ENCODE measurements at places on chromosomes 4 and X. TPM values are rescaled to one million over a fixed set of nuclear protein-coding genes. Genes with fewer than 3 reads are reported as not detected.

FHIP1A gene
- 0.22 TPM for total RNA-seq

DNA sequence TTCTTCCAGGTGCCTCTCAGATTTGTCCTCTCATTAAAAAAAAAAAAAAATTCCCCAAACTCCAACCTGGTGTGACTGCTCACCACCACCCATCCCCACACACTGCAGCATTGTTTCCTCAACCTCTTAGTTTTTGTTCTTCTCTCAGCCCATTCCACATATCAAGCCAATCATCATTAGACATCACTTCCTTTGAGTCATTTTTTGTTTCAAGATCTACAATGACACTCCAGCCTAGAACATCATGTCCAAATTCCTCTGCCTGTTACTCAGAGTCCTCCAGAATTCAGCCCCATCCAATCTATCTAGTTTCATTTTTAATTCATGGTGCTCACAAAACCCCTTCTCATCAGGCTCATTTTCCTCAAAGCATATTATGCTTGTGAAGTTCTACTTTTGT, 262.5 kb upstream of the TEX13A start:
- no peak for DNase-seq

- DNase-seq: no peak
Measured at GRCh38 chr4:83605210-83605609, 69.3 kb downstream of the GPAT3 start.

- peak; percentile 59 for DNase-seq
Measured at GRCh38 chrX:12973561-12974304, 1.2 kb upstream of the TMSB4X start.

DNA sequence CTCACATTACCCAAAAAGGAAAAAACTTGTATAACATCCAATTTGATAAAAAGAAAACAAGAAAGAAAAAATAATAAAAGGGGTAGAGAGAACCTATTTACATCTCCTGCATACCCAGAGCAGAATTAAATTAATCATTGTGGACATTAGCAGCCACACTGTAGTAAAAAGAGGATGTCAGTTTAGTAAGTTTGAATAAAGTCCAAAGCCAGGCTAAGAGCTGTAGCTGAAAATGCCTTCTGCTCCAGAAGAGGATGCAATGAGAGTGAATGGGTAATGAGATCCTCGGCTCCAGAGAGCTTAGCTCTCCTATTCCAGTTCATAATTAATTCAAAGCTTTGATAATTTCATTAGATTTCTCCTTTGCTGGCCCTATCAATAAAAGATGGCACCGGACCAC, 78.2 kb downstream of the SLC10A7 start:
- DNase-seq: no peak

- DNase-seq: no peak
Measured at GRCh38 chr4:183059797-183060196, 39.3 kb upstream of the WWC2 start.
